ENCODE measurements at places on chromosomes 1 and 21. TPM values are rescaled to one million over a fixed set of nuclear protein-coding genes. Genes with fewer than 3 reads are reported as not detected.

- DNase-seq, result no peak
These were observed 46.1 kb upstream of the SRP9 start for GRCh38 chr1:225731491-225731890.

GRCh38 chr1:227901906-227902640, 45.7 kb downstream of the WNT9A start:
- no peak for DNase-seq

- DNase-seq, result no peak
These were observed 167.1 kb downstream of the DHRS3 start for GRCh38 chr1:12450756-12451559.

DNA sequence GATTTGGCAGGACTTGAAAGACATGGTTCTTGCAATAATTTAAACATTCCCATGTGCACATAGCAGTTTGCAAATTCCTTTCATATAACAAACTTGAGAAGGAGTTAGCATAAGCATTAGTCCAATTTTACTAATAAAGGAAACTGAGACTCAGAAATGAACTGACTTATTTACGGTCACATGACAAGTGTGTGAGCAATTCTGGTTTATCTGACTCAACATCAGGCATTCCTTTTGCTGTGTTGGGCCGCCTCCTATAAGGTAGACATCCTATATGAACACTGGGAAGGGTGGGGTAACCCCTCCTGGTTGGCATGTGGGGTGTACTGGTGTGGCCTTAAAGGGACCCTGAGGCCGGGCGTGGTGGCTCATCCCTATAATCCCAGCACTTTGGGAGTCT, 8.5 kb upstream of the CPT2 start:
- DNase-seq, result no peak

- no peak for DNase-seq
These were observed 2.6 kb downstream of the HYI start for GRCh38 chr1:43451157-43451591.

GRCh38 chr1:244030481-244031040, 20.5 kb upstream of the ZBTB18 start:
- no peak for DNase-seq

DNA sequence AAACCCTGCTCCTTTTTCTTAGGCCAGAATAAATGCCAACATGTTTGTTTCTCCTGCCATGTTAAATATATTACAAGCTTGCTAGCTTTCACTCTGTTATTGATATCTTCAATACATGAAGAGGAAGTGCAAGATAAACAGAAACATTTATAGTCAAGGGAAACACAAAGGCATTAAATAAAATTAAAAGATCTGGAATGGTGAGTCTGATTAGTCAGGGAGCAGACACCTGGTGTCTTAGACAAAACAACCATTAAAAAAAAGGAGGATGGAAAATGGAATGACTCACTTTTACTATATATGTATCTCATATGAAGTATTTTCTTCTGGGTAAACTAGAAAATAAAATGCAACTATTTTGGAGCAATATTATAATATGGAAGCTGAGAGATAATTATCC, 123.3 kb downstream of the SMYD3 start:
- no peak for DNase-seq

GRCh38 chr21:45270306-45270821, 17.3 kb downstream of the POFUT2 start:
- DNase-seq, result no peak

- DNase-seq, result peak; percentile 58
These were observed 42.0 kb downstream of the CAPZB start for GRCh38 chr1:19443326-19443725.

DNA sequence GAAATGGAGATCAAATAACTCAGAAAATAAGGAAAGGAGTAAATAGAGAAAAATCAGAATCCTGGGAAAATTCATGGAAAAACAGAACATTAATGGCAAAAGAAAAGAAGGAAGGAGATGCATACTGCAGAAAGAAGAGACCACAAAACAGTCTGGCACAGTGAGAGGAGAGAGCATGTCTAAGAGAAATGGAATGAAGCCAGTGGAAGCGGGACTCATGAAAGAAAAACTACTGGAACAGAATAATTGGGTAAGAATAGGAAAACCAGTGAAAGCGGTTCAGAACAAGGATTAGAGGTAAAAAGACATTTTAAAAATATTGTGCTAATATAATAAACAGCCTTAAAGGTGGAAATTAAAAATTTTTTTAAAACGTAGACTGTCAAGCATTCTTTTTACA, 93.6 kb upstream of the GREM2 start:
- DNase-seq, result peak; percentile 37

The S1PR1 gene
- total RNA-seq, result 28.9 TPM
